Activated CD4-positive, CD25-positive, alpha-beta regulatory T cell treated with anti-CD3 and anti-CD28 coated beads, Interleukin-2, amount 50 U/mL, for 72 hours (primary cell): ENCODE measurements at places on chromosomes 4 and X.

GRCh38 chr4:166519774-166520173, 646.7 kb downstream of the TLL1 start:
- no peak for DNase-seq

DNA sequence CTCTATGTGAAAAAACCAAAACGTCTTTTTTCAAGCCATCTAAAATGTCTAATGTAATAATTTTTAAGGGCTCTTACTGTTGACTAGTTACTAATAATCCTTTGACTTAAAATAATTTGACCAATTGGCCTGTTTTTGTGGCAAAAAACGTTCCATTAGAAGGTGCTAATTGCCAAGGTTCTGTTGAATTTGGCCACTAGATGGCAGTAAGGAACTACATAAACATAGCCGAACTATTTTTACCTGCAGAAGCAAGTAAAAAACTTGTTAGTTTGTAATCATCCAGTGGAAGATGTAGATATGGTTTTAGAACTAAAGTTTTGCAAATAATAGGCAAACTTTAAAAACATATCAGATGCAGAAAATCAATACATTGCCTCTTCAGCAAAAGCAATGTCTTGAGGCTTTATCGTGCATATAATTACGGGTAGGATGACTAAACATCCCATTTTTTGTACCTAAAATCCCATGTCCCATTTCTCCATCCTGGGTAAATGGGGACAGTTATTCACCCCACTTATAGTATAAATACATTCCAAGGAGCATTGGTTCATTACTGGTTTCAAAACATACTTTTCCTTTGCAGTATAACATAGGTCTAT, 57.6 kb downstream of the PROM1 start:
- DNase-seq, result no peak

GRCh38 chrX:19515615-19516105, 352 bp upstream of the MAP3K15 start:
- no peak for DNase-seq

- no peak for DNase-seq
Observed at GRCh38 chr4:10461850-10462400, 4.7 kb upstream of the ZNF518B start.

- no peak for DNase-seq
Observed at GRCh38 chr4:184849185-184849584, 23.4 kb upstream of the ACSL1 start.

DNA sequence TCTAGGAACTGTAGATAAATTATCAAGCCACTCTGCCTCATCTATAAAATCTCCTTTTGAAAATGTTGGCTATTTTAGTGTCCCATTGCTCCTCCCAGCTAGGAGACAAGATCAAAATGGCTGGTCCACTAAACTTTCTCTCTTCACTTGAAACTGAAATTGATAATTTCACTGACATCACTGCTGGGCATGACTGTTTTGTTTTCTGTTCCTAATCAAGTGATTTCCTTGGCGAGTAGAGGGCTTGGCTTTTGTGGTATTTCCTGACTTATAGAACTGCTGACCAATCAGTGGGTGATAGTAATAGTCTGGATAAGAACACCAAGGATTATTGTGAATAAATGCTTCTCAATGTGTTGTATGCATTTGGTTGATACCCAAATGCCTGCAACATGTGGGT, 2152.9 kb downstream of the ARAP2 start:
- no peak for DNase-seq

DNA sequence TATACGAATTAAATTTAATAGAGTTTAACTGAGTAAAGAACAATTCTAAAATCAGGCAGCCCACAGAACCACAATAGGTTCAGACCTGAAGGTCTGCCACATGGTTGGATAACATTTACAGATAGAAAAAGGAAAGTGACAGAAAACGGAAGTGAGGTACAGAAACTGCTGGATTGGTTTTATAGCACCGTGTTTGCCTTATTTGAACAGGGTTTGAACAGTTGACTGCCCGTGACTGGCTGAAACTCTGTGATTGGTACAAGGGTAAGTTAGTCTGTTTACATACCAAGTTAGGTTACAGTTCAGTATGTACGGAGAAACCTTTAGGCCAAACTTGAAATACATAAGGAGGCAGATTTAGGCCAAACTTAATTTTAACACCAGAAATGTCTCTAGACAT, 64.1 kb upstream of the ATXN3L start:
- DNase-seq, result no peak

DNA sequence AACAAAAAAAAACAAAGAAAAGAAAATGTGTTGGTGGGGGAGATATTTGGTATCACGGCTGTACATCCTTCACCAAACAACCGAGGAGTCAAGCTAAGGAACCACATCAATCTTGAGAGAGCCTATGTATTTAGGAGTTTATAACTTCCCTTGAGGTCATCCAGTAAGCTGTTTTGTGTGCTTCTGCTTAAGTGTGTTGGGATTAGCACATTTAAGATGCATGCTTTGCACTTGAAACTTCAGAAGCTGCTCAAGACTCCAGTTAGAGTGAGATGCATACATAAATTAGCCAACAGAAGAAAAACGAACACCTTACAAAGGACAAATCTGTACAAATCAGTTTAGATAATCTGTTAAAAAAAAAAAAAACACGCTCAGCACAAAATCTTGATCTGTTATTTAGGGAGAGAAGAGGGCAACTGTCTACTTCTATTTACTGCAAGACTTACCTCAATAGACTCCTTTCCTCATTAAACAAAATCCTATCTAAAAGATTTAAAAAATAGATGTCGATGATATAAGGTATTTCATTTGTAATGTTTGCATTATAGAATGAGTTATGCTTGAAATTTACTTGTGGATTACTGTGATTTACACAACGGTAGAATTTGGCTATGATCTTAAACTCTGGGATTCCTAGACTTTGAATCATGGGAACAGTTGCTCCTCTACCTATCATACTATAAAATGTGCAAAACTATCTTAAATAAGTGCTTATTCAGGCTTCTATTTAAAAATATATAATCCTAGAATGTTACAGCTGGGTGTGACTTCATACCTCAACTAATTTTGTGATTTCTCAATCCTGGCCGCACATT, 53.8 kb upstream of the NAP1L5 start:
- DNase-seq, result no peak

GRCh38 chrX:38881727-38882126, 80.5 kb downstream of the MID1IP1 start:
- DNase-seq, result no peak

DNA sequence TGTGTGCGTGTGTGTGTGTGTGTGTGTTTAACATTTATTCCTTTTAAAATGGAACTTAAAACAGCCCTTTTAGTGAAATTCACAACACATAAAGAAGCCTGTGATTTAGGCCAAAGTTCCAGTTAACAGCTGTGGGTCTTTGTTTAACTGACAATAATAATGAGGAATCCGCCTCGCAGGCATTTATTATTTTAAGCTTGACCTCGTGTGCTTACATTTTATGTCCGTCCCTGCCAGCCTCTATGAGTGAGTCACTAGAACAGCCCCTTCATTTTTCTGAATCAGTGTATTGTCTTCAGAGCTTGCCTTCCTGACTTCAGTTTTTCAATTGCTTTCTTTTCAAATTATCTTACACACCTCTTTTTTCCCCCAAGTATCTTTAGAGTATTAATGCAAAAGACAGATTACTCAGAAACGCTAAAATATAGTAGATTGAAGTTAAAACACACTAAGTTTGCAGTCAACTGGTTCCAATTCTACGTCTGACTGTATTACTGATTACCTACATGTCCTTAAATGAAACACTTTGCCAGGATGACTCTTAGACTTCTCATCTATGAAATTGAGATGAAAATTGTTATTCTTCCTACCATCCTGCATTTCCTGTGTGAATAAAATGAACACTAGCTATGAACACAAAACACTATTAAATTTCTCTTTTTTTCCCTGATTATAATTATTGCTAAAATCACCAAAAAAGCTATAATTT, 319.6 kb upstream of the HS3ST1 start:
- no peak for DNase-seq

DNA sequence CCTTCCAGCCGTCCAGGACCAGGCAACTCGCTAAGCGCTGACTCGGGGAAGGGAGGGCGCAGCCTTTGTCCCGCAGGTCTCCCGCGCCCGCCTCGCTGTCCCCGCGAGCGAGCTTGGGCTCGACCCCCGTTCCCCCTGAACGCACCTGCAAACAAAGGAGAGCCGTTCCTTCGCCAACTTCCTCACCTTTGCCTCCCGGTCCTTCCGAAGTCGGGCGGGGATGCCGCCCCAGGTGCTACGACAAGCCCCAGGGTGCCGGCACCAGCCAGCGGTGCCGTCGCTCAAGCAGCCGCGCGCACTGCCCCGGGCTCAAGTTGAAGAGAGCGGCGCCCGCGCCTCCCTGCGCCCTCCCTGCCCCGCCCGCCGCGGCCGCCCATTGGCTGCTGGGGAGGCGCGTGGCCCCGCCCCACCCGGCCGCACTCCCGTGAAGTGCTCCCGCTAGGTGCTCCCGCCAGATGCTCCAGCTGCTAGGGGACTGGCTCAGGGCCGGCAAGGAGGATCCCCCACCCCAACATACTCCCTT, 107.1 kb downstream of the NSUN7 start:
- peak; percentile 59 for DNase-seq

DNA sequence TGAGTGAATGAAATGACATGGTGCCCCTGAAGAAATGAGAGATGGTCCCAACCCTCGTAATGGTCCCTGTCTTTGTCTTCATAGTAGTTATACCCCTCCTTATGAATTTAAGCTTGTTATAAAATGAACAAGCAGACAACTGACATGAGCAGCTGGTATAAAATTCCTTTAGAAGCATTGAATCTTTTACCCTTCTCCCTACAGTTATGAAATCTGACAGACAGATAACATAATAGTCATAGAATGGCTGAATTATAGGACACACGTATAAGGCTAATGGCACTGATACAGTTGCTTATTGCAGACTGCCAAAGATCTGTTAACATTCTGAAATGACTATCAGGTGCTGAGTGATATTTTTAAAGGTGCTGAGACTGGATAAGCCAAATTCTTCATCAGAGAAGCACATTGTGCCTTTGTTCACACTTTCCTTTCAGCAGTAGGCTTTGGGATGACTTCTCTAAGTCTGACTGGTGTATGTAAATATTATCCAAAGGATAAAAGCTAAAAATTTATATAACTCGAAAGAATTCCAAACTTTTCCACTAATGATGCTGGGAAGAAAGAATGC, 47.4 kb upstream of the PDGFC start:
- no peak for DNase-seq

- no peak for DNase-seq
Observed at GRCh38 chr4:26985873-26986272, 125.2 kb downstream of the STIM2 start.

DNA sequence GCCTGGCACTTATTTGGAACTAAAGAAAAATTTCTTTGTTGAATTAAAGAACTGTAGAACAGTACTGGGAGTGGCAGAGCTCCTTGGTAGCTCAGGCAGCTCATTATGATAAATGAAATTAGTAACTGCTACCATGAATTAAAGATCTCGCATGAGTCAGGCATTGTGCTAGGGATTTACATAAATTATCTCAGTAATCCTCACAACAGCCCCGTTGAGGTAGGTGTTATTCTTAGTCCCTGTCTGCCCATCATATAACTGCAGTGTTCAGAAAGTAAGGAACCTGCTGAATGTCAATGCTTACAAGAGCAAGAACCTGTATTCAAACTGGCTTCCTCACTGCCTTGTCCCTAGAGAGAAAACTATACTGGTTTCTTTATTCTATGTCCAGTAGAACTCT, 108.3 kb downstream of the NLGN4X start:
- DNase-seq, result no peak

DNA sequence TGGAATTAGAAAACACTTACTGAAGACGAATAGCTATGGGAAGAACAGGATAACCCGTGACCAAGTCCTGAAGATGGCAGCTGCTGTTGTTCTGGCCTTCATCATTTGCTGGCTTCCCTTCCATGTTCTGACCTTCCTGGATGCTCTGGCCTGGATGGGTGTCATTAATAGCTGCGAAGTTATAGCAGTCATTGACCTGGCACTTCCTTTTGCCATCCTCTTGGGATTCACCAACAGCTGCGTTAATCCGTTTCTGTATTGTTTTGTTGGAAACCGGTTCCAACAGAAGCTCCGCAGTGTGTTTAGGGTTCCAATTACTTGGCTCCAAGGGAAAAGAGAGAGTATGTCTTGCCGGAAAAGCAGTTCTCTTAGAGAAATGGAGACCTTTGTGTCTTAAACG, 2.4 kb downstream of the AGTR2 start:
- DNase-seq, result no peak

DNA sequence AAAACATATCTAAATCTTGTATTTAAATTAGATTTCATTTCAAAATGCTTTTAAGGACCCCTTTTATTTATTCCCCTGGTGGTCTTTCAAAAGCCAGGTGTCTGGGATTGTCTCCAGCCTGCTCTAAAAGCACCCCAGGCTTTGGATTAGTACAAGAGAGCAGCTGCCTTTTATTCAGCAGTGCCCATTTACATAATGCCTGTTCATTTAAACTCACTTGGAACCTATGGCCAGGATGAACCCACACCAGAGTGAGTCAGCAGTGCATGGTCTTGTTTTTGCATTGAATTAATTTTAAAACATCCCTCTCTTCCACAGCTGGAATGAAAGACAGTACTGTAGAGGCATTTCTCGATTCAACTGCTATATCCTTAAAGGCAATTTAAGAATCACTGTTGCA, 64.1 kb upstream of the TENM3 start:
- DNase-seq, result no peak

DNA sequence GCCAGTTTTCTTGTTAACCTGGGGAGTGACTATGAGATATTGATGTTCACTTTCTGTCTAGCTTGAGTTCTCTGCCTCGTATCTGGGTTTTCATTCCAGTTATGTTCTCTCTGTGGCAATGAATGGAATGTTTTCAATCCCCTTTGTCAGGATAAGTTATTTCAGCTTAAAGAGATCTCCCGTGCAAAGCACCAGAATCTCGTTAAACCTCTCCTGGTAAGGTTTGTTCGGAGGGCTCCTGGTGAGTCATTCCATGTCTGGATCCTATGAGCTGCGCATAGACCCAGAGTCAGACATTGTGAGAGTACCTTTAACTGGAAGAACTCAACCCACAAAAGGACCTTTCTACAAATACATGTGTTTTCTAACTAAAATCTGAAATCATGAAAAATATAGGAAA, 51.0 kb downstream of the KDR start:
- no peak for DNase-seq

DNA sequence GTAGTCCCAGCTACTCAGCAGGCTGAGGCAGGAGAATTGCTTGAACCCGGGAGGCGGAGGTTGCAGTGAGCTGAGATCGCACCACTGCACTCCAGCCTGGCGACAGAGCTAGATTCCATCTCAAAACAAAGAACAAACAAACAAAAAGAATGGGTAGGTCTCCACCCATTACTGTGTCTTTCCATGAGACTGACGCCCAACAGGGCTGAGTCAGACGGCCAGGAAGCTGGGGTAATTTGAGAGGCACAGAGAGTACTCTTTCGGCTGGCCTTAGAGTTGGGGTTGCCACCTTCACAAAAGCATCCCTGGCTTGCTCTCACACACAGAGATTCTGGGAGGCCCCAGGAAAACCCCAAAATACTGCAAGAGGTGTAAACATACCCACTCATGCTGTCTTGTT, 72.0 kb upstream of the DHRSX start:
- no peak for DNase-seq

- DNase-seq, result no peak
Observed at GRCh38 chr4:159305129-159305528, 202.2 kb downstream of the RAPGEF2 start.

GRCh38 chrX:141733371-141733770, 34.8 kb upstream of the SPANXD start:
- no peak for DNase-seq
